ENCODE measurements at places on chromosomes 3 and 15.
A peak's percentile ranks its signal among the peaks of the same experiment; 100 is the strongest.

DNA sequence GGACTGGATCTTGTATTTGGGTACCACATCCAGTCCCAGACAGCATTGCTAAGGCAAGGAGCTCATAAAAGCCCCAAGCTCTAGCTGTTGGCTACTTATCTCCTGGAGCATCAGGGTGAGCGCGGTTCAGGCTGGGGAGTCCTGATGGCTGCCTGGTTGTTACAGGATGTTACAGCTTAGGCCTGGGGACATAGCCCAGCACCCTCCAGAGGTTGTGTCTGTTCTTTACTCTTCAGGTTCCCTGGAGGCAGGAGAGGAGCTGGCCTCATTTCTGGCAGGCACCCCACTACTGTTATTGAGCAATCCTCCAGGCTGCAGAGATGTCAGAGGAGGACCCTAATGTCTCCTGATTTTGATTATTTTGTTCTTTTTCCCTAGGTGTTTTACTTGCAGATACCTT is 26.6 kb downstream of the APBA2 start:
- no peak for DNase-seq

GRCh38 chr3:58585994-58586393 is 8.8 kb upstream of the FAM107A start:
- DNase-seq = no peak

DNA sequence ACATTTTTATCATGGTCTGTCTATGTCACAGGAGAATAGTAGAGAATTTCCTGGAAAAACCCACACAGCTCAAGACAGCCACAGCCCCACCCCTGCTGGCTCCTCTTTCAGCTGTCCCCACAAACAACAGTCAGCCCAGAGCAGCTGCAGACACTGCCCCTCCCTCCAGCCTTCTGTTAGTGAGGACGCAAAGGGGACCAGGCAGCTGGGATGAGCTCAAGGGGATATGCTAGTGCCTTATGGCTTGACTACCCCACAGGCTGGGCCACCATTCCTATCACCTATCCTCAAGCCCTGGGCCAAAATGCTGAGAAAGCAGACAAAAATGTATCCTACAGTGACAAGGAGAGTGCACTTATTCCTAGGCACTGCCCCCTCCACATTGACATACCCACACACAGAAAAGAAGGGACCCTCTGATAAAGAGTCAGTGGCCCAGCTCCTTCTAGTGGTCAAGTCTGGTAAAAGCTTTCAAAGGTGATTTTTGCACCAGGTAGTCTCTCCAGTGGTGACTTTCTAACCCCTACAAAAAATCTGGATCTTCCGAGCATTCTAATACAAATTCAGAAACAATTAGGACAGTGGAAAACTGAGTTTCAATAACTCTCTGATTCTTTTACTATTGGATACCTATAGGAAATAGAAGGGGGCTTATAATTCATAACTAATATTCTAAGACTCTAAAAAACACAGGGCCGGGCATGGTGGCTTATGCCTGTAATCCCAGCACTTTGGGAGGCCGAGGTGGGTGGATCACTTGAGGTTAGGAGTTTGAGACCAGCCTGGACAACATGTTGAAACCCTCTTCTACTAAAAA is 3.0 kb upstream of the MAP1A start:
- DNase-seq = no peak

GRCh38 chr15:31326875-31327668 is 437 bp downstream of the KLF13 start:
- peak; percentile 60 for DNase-seq

GRCh38 chr3:24259901-24260512 is 234.6 kb downstream of the THRB start:
- DNase-seq = no peak

GRCh38 chr3:120693439-120694171 is 11.6 kb upstream of the HGD start:
- no peak for DNase-seq

DNA sequence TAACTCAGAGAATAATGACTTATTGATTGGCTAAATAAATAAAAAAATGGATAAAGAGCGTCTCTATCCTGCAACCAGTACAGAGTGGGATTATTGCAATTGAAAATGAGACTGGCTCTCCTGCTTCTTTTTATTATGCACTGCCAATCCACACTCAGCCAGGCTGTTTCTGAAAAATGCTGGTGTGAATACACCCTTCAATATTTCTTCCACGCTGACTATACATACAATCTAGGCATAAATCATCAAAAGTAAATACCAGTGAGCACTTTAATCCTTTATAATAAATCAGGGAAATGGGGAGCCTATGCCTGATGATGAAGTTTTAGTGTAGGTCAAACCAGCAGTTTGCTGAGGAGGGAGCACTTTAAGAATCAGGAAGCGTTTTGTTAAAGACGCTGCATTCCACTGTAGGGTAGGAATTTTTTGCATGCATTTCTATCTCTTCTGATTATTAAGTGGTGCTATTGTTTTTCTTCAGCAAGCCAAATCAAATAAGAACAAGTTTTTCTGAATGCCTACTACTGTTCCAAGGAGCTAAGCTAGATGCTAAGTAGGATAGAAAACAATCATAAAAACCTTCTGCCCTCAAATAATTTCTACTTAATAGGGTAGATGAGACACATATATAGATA is 781.5 kb downstream of the TBL1XR1 start:
- no peak for DNase-seq

DNA sequence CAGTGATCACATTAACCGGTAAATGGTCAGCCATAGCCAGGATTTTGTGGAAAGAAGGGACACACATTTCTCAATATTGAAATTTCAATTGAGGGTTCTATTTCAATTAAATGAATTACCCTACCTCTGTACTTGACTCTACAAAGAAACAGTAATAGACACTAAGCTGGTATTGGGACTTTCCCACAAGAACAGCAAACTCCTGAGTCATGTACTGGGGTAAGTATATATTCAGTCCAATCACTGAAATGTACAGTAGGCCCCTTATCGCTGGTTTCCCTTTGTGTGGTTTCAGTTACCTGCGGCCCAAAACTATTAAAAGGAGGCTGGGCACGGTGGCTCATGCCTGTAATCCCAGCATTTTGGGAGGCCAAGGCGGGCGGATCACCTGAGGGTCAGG is 17.6 kb downstream of the ASB14 start:
- DNase-seq = no peak

- no peak for DNase-seq
Measured at GRCh38 chr15:29274946-29275345, 5.3 kb upstream of the NSMCE3 start.

GRCh38 chr15:70154718-70155347 is 57.1 kb upstream of the TLE3 start:
- DNase-seq = no peak

DNA sequence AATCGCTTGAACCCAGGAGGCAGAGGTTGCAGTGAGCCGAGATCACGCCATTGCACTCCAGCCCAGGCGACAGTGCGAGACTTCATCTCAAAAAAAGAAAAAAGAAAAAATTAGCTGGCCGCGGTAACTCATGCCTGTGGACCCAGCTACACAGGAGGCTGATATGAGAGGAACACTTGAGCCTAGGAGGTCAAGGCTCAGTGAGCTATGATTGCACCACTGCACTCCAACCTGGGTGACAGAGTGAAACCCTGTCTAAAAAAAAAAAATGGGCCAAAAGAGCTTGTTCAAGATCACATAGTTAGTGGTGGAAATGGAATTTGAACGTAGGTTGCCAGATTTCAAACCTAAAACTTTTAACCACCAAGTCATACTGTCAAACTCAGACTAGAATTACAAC is 46.2 kb upstream of the PPP4R2 start:
- DNase-seq = no peak

DNA sequence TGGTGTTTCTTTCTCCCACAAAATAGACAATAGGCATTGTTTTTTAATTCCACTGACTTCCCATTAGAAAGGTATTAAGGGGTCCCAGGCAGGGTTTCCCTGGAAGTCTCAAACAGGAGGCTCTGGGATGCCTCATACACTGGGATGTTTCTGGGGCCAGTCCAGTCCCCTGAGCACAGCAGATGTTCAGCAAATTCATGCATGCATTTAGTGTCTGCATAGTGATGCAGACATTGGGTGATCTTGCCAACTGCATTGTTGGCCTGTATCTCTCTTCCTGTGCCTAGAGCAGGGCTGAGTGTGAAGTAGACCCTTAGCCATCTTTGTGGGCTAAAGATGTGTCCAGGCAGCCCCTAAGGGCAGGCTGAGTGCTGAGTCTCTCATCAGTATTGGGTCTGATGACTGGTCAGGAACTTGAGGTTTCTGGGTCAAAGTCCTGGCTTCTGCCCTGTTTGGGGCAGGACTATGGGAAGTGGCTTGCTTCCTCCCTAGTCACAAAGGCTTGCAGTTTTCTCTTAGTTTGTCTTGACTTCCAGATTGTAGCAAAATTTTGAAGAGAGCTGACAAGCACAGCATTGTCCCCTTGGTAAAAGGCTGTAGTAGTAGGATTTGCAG is 56.5 kb downstream of the BSN start:
- DNase-seq = no peak

DNA sequence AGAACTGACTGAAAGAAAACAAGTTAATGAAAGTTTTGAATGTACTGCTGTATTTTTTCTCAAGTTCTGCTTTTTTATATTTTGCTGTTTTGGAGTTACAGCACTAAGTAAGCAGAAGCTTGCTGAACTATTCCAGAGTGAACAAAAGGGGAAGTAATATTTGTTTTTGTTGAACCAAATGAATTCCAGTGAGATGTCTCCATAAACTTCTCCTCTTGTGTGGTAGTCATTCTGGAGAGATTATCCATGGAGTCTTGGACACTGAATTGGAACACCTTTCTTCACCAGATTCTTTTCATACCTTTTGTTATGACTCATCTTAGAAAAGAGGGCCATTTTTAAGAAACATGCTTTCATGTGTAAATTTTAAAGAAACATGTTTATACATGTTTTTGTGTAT is 8.8 kb downstream of the ANKUB1 start:
- DNase-seq = no peak

Data from activated CD8-positive, alpha-beta memory T cell treated with anti-CD3 and anti-CD28 coated beads for 1 hour (primary cell).